Stimulated activated CD4-positive, alpha-beta T cell treated with anti-CD3 and anti-CD28 coated beads, TNF-alpha, amount 100 ng/mL, for 4 hours (primary cell): ENCODE measurements at places on chromosomes 4 and X.

- no peak for DNase-seq
These were observed 37.8 kb downstream of the LGI2 start for GRCh38 chr4:24992968-24993367.

DNA sequence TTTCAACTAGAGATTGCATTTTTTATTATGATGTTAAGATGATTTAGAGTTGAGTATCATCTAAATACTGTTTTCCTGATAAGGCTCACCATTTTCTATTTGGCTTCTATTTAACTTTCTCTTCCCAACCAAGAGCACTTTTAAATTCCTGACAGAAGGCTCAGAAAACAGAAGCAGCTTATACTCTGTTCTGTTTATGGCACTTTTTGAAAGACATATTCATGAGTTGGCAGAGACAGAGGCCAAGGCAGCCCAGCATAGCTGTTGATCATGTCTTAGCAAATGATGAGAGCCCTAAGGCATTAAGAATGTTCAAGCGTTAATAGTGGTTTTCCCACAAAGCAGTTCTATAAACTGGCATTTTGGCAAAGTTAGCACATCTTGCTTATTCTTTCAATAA lies 330.3 kb downstream of the TRAM1L1 start:
- no peak for DNase-seq

- no peak for DNase-seq
These were observed 54.6 kb upstream of the HHIP start for GRCh38 chr4:144591401-144591800.

DNA sequence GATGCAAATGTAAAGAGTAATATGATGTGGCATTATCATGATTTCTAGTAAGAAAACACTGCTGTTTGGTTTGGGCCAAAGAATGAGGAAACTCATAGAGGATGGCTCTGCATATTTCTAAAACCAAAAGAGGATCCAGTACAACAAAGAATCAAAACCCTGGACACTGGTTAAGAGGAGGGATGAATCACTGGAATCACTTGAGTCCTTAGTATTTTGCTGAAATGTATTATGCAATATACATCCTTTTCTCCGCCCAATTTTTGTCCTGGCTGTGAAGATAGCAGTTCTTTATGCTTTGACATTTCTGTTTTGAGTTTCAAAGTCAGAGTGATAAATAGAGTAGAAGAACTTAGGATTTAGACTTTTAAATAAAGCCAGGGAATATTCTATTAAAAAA lies 345.9 kb downstream of the PACRGL start:
- no peak for DNase-seq

- no peak for DNase-seq
These were observed 2480.2 kb downstream of the PCDH7 start for GRCh38 chr4:33200377-33200776.

- DNase-seq = no peak
These were observed 177.8 kb upstream of the GK2 start for GRCh38 chr4:79585834-79586233.

GRCh38 chr4:152828122-152828521 lies 48.4 kb downstream of the ARFIP1 start:
- no peak for DNase-seq

GRCh38 chr4:36990128-36990872 lies 254.2 kb upstream of the NWD2 start:
- DNase-seq = no peak

DNA sequence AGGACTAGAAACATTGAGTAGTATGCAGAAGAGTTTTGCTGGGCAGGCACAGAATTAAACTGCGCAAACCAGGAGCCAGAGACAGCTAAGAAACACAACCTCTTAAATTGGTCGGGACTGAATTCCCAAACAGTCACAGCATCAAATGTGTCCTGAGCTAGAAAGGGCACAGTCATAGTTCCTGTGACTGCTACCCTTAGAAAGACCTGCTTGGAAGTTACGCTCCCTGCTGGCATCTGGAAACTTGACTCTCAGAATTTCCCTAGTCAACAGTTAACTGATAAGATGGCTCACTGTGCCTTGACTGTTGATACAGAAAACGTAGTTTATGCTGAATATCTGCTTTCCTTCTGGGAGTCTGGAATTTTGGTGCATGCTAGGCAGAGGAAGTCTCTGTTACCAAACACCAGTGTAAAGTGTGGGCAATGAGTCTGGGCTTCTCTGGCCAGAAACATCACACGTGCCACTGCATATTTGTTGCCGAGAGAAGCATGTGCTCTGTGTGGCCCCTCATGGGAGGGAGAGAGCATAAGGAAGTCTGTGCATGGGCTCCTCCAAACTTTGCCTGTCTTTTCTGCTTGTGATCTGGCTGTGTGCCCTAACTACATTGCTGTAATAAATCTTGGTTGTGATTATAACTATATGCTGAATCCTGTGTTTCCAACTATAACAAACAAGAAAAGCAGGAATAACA lies 11.6 kb upstream of the EOLA2 start:
- DNase-seq = no peak

GRCh38 chrX:85375333-85375738 lies 4.1 kb downstream of the POF1B start:
- no peak for DNase-seq

GRCh38 chrX:37509349-37509748 lies 62.1 kb upstream of the LANCL3 start:
- no peak for DNase-seq

DNA sequence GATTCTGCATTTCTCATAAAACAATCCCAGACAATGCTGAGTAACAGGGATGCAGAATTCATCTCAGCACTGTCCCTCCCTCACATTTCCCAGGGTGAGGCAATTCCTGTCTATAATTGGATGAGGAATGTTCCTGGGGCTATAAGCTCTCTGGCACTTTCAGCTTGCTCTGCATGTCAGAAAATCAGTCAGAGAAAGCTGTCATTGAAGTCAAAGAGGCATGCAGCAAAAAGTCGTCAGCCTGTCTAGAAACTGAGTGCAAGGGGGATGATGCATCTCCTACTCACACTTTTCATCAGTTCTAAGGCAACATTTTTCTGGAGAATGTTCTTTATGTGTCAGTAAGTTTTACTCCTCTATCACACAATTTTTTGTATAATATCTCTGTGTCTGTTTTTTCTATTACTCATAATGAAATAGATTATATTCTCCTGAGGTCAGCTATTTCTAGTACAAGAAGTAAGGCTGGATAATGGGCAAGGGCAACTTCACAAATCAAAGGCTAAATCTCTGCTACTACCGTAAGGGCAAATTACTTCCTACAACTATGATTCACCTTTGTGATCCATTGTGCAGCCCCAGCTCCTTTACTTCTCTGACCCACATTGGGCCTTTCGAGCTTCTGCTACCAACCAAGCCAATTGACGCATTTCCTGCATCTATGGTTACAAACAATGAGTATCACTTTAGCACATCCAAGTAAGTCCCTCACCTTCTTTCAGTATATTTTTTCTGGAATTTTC lies 56.0 kb downstream of the TASL start:
- no peak for DNase-seq

- DNase-seq = no peak
These were observed 141.8 kb downstream of the CBR4 start for GRCh38 chr4:168868044-168868781.

- DNase-seq = no peak
These were observed 33.0 kb upstream of the LEF1 start for GRCh38 chr4:108201774-108202173.
